ENCODE measurements at places on chromosomes 12 and 14.

DNA sequence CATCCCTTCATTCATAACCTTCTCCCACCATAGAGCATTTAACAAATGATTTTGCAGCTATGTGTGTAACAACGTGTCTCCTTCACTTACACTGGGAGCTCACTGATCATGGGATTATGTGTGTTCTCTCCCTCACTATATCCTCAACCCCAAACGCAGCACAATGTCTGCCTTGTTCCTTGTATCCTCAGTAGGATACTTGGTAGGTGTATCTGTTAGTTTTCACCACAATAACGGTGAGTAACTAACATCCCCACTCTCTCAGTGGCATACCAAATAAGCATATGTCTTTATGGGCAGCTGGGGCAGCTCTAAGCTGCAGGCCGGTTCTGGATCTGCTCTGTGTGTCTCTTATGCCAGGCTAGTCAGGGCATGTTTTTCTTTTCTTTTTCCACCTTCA lies 166.7 kb upstream of the PWP1 start:
- DNase-seq = no peak

DNA sequence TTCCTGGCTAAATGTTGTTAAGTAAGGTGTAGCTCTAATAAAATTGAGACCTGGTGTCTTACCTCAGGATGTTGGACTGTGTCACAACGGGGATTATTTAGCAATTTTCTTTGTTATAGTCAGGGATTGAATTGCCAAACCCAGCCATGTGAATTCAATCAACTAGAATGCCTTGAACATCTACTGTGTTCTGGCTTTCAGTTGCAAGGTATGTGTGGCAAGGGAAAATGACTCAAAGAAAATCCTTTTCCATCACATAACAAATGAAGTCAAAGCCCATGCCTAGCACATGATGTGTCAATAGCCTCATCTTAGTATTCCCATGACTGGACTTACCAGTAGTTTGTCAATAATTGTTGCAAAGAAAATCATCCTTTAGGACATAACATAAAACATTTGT lies 519.8 kb upstream of the FLRT2 start:
- DNase-seq = no peak

- DNase-seq = no peak
These were observed 142.7 kb downstream of the TTLL5 start for GRCh38 chr14:75803765-75804164.

DNA sequence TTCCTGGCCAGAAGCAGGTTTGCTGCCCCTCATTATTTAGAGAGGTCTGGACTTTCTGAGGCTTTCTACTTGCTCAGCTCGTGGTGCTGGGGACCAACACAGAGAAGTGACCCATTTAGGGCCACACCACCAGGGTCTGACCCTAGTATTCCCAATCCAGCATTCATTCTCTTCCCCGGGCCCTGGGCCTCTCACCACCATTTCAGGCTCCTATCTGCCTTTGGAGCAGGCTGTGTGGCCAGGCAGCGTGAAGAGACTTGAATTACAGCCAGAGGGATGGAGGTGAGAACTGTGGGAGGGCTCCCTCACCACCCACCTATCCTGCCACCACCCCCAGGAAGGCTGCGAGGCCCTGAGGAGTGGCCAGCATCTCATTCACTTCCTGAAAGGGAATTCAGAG lies 24.6 kb downstream of the FAM222A start:
- peak; percentile 1 for DNase-seq

DNA sequence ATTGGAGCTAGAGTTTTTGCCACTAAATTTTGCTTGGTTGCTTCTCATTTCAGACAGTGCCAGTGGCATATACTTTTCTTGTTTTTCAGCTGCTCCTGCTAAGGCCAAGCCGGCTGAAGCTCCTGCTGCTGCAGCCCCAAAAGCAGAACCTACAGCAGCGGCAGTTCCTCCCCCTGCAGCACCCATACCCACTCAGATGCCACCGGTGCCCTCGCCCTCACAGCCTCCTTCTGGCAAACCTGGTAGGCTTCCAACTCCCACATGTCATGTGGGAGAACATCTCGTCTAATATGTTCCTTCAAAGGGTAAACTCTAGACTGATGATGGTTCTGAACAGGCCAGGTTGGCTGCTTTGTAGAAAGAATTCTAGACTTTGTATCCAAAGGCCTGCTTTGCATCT lies 11.0 kb downstream of the DLST start:
- peak; percentile 45 for DNase-seq

DNA sequence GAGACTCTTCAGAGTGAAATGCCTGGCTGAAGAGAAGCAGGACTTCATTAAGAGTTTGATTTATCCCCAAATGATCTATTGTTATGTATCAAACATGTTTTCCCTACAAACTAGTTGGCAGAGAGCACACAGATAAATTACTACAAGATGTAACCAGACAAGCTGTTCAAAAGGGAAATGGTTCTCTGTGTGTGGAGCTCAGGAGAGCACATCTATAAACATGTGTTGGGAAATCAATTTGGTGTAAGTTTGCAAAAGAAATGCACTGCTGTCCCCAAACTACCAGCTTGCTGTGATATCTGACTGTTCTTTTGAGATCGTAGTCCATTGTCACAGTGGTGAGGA lies 159.2 kb downstream of the PAH start:
- no peak for DNase-seq

GRCh38 chr12:11607313-11608081 lies 42.0 kb upstream of the ETV6 start:
- DNase-seq = no peak

DNA sequence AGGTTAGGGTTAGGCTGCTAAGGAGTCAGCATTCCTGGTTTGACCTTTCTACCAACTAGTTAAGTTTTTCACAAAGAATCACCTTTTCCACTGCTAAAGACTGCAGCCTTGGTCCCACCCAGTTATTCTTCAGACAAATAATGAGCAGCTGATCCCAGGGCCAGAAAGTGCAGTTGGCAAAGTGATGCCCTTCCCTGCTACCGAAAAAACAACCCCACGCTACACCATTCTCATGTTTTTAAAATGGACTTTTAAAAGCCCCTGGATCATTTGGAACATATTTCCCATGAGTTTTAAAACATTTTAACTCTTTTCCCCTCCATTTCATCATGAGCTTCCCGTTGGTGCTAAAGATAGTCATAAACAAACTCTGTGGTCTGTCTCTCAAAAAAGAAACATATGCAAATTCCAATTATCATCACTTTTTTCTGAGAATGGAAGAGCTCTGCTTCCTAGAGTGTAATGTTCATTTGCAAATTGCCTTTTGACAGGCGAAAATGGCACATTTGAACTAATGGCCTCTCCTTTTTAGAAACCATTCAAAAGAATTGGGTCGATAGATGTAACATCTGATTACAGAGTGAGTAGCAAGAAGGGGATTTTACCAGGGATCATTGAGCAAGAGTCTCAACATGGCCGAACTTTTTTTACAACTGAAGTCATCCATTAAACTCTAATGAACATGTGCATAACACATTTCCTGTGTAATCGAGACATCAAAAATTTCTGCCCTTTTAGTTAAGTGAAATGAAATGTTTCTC lies 129.3 kb upstream of the RAP1B start:
- DNase-seq = no peak

Measured in head of caudate nucleus (tissue), 42 donors.